ENCODE measurements at places on chromosomes 1 and 21.

DNA sequence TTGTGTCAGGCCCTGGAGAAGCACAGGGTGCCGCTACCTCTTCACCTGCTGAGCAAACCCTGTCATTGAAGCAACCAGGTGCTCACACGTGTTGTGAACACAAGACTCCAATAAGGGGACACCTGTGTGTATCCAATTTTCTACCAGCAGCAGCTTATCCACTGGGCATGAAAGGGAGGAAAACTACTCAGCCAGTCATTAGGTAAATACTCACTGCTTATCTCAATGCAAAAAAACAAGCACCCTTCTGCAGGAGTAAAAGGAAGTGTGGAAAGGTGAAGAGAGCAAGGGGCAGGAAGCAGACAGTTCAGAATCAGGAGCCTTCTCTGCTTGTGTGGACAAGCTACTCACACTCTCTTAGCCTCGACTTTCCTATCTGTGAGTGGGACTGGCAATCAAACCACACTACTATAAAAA is 148.9 kb downstream of the ETS2 start:
- no peak for DNase-seq

DNA sequence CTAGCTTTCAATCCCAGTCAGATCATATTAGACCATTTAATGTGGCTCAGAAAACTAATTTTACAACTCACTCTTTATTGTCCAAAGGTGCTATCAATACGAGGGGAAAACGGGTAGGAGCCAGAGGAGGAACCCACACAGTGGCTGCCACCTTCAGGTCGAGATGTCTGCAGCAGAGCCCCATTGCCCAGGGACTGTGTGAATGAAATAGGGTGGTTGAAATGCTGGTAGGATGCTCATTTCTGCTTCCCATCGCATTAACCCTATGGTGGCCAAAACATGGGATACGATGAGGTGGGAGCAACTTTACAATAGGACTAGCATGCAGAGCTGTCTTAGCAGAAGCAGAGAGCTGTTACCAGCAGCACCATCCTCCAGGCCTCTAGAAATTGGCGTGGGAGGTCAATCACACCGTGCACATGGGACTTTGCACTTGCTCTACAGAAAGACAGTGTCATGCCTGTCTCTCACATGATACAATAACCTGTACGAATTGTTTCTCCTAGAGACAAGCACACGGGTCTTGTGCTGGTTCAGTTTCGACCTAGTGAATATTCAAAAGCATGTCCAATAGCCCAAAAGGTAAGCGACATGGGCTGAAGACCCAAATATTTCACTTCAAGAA is 69.5 kb upstream of the DESI2 start:
- no peak for DNase-seq

DNA sequence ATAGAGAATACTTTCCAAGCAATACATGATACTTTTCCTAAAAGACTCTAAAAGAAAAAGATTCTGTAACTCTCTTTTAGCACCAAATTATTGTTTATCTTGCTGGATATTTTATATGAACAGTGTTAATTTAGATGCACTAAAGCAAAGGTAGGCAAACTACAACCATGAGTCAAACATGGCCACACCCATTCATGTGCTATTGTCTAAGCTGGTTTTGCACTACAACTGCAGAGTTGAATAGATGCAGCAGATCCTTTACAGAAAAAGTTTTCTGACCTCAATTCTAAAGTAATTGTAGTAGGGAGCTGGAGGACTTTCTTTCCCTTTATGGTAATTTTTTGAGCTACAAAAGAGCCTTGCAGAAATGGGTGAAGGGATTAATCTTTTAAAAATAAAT is 19.4 kb downstream of the BLZF1 start:
- DNase-seq = no peak

DNA sequence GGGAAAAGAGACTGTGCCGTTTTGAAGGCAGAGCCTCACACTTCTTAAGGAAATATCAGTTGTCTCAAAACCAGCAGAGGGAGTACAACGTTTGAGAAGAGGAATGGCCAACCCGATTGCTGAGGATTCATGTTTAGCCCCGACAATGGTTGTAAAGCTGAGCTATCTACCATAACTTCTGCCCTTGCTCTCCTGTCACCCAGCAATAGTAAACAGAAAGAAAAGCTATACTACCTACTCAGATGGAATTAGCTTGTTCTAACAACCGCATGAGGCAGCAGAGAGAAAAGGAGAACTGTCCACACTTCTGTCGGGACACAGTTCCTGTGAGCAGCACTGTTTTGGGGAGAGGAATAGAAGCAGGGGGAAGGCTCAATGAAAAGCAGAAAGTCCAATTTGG is 91.2 kb downstream of the SLC45A1 start:
- DNase-seq = peak; percentile 76

GRCh38 chr1:59188413-59189213 is 108.3 kb upstream of the FGGY start:
- DNase-seq = no peak

- peak; percentile 6 for DNase-seq
Measured at GRCh38 chr1:66999640-67000400, 54.1 kb downstream of the SLC35D1 start.

DNA sequence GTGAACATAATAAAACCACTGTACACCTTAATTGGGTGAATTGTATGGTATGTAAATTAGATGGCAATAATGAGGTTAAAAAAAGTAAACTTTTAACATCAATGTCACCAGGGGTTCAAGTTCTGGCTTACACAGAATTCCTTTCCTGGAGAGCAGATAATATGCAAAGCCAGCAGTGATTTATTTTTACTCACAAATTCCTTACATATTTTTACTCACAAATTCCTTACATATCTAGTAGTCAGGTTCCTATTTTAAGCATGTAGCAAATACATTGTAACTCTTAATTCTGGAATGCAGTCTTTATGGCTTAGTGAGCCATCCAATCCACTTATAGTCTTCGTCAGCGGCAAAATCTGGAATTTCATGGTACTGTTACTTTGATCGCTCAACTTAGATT is 1.3 kb upstream of the UBE4B start:
- peak; percentile 91 for DNase-seq

DNA sequence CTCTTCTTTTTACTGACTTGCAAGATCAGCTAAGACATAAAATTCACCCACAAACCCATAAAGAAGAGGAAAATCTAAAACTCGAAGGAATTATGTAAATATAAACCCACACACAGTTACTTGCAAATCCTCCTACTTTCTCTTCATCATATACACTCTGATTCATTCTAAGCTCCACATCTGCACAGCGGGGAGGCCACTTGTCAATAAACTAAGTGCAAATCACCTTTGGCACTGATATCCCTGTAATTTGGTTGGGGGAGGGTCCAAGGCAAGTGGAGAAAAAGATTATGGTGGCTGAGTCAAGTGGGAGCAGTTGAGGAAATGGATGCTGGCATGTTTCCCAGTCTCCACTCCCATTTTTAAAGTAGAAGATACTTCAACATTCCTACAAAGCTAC is 596.5 kb downstream of the MATN1 start:
- no peak for DNase-seq

- DNase-seq = peak; percentile 45
Measured at GRCh38 chr1:150152772-150153456, 3.2 kb downstream of the PLEKHO1 start.

GRCh38 chr1:173527151-173527826 is 50.2 kb downstream of the PRDX6 start:
- no peak for DNase-seq
